ENCODE measurements at places on chromosomes 6 and 20. TPM values are rescaled to one million over a fixed set of nuclear protein-coding genes. Genes with fewer than 3 reads are reported as not detected.

DNA sequence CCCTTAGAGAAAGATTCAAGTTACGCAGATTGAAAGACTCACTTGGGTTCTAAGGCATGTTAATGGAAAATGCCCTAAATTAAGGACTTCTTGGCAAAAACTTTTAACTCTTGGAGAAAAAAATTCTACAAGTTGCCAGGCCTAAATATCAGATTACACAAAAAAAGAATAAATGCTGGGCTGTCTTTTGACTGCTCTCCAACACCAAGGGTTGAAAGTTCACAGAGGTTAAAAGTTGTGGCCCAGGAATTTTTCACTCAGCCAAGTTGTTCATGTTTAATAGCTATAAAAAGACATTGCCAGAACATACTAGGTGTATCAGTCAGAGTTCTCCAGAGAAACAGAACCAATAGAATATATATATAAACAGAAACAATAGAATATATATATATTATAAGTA, 268.4 kb upstream of the PRND start:
- no peak for DNase-seq

DNA sequence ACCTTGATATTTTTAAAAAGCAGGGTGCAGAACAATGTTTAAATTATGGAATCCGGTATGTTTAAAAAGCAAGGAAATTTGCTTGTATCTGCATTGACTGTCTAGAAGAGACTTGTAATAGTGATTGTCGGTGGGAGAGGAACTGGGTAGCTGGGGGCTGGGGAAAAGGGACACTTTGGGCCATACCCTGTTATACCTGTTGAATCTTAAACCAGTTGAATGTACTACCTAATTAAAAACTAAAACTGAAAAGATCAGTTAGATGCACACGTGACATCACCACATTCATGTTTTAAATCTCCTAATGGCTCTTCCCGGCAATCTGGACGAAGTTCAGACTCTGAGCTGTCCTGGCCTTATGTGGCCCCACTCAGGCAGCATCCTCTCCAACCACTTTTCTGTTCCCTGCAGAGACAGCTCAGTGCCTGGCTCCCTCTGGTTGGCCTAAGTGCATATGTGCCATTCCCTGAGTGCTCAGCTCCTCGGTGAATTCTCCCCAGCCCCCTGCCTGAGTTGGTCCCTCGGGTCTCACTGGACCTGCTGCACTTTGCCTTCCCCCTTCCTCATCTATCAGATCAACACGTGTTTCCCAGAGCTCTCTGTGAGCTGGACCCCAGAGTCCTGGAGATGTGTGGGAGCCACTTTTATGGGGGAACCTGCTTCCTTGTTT, 36.3 kb downstream of the SLC52A3 start:
- no peak for DNase-seq

GRCh38 chr6:38720295-38720694, 5.2 kb downstream of the DNAH8 start:
- DNase-seq = no peak

DNA sequence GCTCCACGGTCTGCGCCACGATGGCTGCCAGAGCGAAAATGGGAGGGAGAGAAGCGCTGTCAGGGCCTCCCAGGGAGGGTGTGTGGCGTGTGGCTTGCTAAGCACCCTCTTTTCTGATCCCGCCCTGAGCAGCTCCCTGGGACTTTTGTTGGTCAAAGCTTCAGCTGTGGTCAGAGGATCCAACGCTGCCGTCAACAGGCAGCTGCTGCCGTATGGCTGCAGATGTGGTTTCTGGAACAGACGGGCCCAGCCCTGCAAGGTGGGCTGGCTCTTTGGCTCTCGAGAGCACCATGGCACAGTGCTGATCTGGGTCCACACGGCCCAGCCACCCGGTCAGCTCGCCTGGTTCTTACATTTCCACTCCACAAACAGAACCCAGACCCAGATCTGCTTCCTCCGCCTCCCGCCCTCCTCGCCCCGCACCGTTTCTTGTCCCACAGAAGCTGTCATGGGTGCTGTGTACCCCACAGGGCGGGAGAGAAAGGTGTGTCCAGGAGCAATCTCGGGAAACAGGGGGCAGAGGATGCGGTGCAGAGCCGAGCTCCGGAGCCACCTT, 86.0 kb upstream of the BHLHE23 start:
- no peak for DNase-seq

DNA sequence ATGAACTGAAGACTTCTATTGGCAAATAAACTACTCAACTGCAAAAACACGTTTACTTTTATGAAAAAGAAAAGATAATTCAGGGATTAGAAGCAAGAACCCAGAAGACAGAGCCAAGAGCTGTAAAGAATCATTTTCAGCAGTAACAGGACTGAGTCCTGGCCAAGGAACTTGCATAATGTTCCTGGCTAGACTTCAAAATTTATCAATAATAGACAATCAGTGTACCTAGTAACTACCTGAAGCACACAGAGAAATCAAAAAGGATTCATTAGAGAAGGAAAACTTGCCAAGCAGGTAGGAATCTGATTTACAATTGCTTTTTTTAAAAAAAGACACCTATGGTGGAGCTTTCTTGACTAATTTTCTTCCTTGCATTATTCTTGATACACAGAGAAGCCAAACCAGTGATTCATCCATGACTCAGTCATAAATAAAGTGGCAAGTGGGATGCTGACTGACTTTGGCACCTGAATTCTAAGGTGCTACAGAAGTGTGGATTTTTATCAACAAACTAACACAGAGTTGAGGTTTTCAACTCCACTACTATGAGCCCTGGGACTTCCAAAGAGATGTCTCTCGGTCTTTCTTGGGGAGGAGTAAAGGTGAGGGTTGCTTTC, 281.3 kb downstream of the BMP7 start:
- DNase-seq = no peak

GRCh38 chr6:107554918-107555317, 65.0 kb downstream of the SOBP start:
- DNase-seq = no peak

- no peak for DNase-seq
Measured at GRCh38 chr6:3484192-3484591, 27.3 kb upstream of the SLC22A23 start.

DNA sequence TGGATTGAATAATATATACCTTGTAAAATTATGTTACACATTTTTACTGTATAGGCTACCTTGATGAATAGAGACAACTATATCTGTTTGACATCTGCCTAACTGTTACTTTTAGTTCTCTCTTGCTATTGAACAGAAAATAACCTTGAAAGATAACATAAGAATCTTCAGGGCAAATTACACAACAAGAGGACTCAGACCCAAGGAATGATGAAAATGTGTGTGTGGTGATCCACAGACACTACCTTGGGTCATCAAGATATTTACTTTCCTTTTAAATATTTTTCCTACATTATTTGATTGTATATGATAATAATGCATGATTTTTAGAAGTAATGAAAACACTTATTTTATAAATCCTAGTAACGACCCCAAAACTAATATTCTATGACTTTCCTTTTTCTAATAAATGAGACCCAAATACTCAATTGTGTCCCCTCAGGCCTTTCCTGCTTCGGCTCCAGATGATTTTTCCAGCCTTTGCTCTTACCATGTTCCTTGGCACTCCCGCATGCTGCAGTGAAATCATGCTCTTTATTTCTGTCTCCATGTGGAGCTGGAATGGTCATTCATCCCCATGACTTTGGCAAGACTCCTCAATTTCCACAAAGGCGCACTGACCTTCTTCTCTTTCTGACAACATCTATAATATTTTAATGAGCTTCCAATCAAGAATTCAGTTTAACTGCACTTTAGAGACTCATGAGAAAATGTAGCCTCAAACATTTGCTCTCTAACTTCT, 187.6 kb downstream of the EPM2A start:
- peak; percentile 3 for DNase-seq

- peak; percentile 52 for DNase-seq
Measured at GRCh38 chr6:111664565-111665030, 58.9 kb upstream of the TRAF3IP2 start.

- no peak for DNase-seq
Measured at GRCh38 chr20:49287555-49288249, 9.8 kb upstream of the ZNFX1 start.

The FGD2 gene
- total RNA-seq = 13.1 TPM

The TPX2 gene
- 19.6 TPM for total RNA-seq

The BCAS1 gene
- 2.4 TPM for total RNA-seq

The CDH26 gene
- total RNA-seq = 3.4 TPM

All from tongue (tissue), 3 donors.